ENCODE measurements at places on chromosomes 1 and 21.

GRCh38 chr1:12475530-12475934 lies 142.5 kb downstream of the DHRS3 start:
- DNase-seq: no peak

GRCh38 chr1:169835647-169836046 lies 40.9 kb upstream of the METTL18 start:
- no peak for DNase-seq

- DNase-seq: no peak
These were observed 1.5 kb upstream of the CD160 start for GRCh38 chr1:145717833-145718232.

GRCh38 chr21:45740491-45741357 lies 97.2 kb downstream of the PCBP3 start:
- no peak for DNase-seq

DNA sequence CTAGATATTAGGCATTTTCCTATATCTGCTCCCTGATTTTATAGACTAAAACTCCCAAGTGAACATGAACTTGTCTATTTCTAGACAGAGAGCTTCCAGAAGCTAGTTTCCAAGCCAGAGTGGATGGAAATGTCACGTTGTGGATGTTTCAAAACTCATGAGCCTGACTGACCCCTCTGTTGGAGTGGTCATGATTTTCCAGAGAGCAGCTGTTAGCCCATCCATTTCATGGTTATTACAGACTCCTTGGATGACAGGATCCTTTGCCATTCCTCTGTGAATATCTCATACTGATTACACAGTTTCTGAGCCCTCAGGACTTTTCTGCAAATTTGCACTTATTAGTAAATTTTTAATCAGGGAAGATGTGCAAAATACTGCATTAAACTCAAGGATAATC lies 76.8 kb upstream of the ATF3 start:
- no peak for DNase-seq

GRCh38 chr1:110850145-110850544 lies 22.8 kb upstream of the CD53 start:
- DNase-seq: no peak

DNA sequence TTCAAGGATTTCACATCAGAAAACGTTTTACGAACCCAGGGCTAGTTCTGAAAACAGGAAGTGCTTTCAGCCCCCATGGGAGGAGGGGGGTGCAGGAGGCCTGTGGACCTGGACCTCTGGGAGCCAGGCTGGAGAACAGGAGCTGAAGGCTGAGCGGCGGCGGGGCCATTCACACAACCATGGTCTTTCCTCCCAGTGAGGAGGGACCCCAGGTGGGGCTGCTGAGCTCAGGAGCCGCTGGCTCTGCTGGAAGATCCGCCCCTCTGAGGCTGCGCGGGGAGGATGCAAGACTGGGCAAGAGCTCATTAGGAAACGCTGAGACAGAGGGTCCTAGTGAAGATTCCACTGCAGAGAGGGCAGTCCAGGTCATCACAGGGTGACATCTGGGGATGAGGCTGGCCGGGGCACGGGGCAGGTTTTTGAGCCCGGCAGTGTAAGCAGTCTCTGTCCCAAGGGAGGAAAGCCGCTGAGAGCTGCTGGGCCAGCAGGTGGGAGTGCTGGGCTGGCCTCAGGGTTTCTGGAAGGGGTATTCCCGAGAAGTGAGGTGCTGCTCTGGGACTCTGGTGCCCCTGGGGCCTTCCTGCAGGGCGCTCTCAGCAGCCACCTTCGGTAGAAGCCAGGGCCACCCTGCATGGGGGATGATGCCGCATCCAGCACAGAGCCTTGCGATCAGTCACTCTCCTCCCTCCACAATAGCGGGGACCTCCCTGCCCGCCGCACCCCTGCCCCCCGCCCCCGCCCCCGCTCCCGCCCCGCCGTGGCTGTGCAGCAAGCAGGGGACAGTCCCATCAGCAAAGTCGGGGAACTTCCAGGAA lies 7.5 kb downstream of the MX2 start:
- peak; percentile 9 for DNase-seq

- no peak for DNase-seq
These were observed 36.3 kb downstream of the GPR161 start for GRCh38 chr1:168100315-168101002.

DNA sequence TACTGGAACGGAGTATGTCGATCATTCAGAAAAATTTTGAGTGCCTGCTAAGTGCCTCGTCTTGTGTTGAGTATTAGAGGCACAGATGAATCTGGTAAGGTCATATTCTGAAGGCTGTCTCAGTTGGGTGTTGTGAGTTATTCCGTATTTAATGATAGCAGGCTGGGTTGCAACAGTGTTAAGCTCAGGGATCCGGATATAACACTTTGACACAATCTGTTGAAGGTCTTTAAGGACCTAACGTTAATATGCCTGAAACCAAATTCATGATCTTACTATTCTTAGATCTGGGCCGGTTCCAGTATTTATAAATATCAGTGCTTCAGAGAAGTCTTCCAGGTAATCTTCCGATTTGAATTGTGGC lies 555 bp downstream of the PRPF38A start:
- DNase-seq: no peak

DNA sequence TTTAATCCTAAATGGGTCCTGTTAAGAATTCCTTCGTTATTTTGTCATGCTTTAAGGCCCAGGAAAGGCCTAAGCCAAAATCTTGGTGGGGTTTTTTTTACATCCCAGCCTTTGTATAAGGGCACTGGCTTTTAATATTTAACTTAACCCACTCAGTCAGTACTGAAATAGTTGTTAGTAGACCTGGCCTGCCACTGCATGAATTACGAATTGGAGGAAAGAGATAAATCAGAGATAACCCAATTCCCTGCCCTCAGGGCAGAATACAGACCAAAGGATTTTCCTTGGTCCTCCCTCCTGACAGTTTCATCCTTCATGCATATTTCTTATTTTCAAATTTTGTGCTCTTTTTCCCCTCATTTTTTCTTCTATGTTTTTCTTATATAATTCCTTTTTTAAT lies 193.0 kb downstream of the FASLG start:
- DNase-seq: no peak

DNA sequence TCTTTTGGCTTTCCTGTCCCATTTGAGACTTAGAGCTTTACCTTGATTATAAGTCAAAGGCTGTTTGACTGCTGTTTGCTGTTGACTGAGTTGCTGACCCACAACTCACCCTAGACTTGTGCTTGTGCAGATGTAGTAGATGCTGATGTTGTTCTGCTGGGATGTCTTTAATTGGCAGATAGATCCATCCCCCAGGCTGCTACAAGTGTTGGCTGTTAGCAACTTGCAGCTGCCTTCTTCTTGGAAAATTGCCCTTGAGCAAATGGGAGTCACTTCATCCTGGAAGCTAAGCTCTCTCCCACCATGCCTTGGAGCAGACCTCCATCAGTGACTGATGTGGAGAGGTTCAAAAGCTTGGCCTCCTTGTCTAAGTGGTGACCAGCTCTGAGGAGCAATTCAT lies 139.3 kb upstream of the KIAA0040 start:
- DNase-seq: no peak

GRCh38 chr1:50570066-50570468 lies 146.8 kb upstream of the DMRTA2 start:
- no peak for DNase-seq

GRCh38 chr1:10537082-10537766 lies 62.5 kb downstream of the PEX14 start:
- no peak for DNase-seq

GRCh38 chr1:91604632-91605031 lies 104.0 kb downstream of the CDC7 start:
- DNase-seq: no peak

DNA sequence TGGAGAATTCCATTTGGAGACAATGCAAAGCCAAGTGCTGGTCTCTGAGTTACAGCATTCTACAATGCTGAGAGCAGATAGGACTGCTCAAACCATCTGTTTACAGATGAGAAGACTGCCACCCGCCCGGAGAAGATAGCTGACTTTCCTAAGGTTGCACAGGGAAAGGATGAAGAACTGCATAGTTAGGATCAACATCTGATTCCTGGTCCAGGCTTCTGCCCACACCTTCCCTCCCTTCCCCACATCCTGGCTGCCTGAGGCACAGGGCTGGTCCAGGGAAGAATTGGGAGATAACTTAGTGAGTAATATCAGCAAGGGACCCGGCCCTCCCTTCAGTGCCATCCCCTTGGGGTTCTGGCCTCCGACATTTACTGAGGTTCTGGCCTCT lies 2.0 kb downstream of the SERINC2 start:
- DNase-seq: no peak

DNA sequence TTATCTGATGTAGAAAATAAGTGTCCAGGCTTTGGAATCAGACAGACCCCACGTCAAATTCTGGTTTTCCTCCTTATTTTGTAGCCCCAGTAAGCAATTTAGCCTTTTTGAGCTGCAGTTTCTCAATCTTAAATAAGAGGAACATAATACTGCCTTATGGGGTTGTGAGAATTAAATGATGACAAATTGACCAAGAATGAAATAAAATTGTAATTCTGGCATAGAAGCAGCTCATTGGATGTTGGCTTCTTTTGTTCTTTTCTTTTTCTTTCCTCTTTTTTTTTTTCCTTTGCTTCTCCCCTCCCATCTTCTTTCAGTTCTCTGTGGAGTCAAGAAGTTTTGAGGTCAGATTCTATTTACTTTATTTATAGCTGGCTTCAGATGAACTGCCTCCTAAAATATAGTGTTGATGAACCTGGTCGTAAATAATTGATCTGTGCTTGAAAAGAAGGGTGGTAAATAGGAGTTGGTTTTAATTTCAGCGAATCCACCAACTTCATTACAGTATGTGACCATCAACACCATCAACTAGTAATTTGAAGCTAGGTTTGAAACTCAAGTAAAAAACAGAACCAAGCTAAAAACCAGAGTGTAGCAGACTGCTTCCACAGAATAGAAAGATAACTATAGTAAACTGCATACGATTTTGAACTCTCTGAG lies 81.1 kb downstream of the CACHD1 start:
- DNase-seq: no peak

GRCh38 chr1:89041721-89042120 lies 19.1 kb upstream of the GBP3 start:
- DNase-seq: no peak

GRCh38 chr21:19244502-19245187 lies 841.1 kb upstream of the TMPRSS15 start:
- no peak for DNase-seq

DNA sequence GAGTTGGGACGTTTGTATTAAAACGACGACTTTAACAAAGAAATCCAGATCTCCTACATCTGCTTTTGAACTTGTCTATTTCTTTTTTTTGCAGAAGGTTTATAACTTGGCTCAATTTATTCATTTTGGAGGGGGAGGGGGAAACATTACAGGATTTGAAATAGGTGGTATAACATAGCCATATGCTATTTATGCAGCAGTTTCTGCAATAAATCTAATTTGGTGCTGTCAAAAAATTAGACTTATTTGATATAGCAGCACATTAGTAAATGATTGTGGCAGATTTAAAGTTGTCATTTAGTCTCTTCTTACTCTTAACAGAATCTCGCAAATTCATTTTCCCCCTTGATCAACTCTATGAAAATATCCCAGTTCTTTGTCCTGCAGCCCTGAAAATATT lies 138.2 kb downstream of the SDCCAG8 start:
- no peak for DNase-seq

DNA sequence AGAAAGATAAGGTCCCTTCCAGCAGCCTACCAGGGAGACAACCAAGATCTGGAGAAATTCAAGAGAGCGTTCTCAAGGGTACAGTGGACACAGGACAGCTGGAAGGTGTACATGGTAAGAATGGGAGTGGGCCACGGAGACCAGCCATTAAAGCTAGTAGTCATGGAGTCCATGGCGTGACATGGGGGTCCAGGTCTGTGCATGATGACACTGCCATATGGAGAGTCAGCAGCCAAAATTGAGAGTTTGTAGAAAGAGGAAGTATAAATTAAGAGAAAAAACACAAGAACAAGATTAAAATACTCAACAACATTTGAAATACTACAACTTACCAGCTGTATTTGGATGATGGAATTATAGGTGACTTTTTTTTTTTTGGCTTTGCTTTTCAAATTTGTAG lies 7.9 kb upstream of the LORICRIN start:
- no peak for DNase-seq

DNA sequence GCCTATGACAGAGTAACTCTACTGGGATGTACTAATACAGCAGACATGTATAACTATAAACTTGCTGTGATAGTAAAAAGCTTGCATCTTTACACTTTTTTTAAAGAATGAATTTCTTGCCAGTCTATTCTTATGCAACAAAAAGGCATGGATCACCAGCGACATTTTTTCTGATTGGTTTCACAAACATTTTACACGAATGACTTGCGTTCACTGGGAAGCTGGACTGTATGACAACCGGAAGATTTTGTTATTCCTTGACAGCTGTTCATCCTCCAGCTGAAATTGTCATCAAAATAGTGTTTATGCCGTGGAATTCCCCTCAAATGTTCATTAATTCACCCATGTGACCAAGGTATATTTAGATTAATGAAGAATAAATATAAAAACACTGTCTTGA lies 131.0 kb downstream of the XPR1 start:
- no peak for DNase-seq

- DNase-seq: no peak
These were observed 9.3 kb upstream of the ETS2 start for GRCh38 chr21:38796424-38796823.

- no peak for DNase-seq
These were observed 73.9 kb downstream of the KLHDC7A start for GRCh38 chr1:18554597-18554996.

GRCh38 chr1:37688926-37689325 lies 3.4 kb upstream of the CDCA8 start:
- no peak for DNase-seq

GRCh38 chr1:77263708-77264107 lies 18.1 kb upstream of the AK5 start:
- DNase-seq: no peak

GRCh38 chr1:207933205-207933800 lies 22.4 kb upstream of the CD34 start:
- no peak for DNase-seq

DNA sequence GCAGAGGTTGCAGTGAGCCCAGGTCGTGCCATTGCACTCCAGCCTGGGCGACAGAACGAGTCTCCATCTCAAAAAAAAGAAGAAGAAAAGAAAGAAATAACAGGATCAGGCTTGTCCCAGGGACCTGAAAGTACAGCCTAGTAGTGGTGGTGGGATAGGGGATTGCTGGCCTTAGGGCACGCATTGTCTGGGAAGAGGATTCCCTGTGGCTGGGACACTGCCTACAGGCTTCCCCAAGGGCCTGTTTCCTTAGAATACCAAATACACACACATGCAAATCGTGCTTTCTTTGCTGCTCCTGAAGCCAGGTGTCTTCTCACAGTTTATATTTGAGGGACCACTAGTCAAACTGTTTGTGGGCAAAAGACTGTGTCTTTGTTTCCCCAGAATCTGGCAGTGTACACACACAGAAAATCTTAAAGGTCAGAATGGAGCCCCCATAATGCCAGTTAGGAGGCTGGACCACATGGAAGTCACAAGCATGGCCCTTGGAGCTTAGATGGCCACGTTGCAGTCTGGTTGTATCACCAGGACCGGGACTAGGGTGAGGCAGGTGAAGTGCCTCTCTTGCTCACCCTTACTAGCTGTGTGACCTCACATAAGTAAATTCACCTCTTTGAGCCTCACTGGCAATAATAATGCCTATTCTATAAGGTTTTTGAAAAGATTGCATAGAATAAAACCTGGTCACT lies 12.7 kb upstream of the ASAP3 start:
- DNase-seq: no peak

Data from activated CD4-positive, alpha-beta T cell treated with anti-CD3 and anti-CD28 coated beads for 24 hours (primary cell).